M059J (cell line): ENCODE measurements at places on chromosomes 7 and 10. TPM values are rescaled to one million over a fixed set of nuclear protein-coding genes. Genes with fewer than 3 reads are reported as not detected.

GRCh38 chr7:108200326-108200725 is 70.2 kb upstream of the LAMB4 start:
- peak; percentile 29 for DNase-seq

LAMB1 gene
- total RNA-seq: 112 and 225 TPM in 2 replicates

TMEM229A gene
- not detected in 2 replicates for total RNA-seq

DNA sequence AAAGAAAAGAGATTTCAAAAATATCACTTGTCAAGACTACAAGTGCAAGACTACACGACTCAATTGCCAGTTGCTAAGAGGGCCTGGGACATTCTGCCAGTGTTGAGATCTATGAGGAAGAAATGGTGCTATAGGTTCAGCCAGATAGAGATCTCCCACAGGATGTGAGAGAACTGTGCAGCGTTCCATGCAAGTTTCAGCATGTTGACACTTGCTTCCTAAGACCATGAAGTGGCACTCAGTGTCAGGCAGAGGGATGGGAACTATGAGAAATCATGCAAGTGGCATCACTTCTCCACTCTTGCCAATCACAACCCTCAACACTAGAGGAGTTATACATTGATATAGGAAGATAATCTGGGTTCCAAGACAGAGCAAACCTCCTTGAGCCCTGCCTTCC is 210.3 kb downstream of the CHRM2 start:
- no peak for DNase-seq

- no peak for DNase-seq
Observed at GRCh38 chr10:130935897-130936550, 375.5 kb downstream of the TCERG1L start.

DNA sequence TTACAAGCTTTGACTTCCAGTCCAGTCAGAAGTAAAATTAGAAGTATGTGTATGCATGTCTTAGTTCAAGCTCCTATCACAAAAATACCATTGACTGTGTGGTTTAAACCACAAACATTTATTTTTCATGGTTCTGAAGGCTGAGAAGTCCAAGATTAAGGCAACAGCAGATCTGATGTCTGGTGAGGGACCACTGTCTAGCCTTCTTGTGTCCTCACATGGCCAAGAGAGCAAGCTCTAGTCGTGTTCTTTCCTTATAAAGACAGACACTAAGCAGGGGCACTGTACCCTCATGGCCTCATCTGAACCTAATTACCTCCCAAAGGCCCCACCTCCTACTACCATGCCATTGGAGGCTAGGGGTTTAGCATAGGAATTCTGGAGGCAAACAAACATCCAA is 41.3 kb upstream of the ARL4A start:
- peak; percentile 78 for DNase-seq

BMPER gene
- total RNA-seq: 1.5 and 2.3 TPM in 2 replicates

GRCh38 chr10:62788861-62789467 is 15.6 kb upstream of the ADO start:
- peak; percentile 6 for DNase-seq

- DNase-seq: no peak
Observed at GRCh38 chr7:107251963-107252362, 83.2 kb downstream of the HBP1 start.

GARS1 gene
- 91.7 and 97.2 TPM in 2 replicates for total RNA-seq

- no peak for DNase-seq
Observed at GRCh38 chr10:132368881-132369635, 27.9 kb upstream of the PWWP2B start.

CPA2 gene
- 0.17 and 3.0 TPM in 2 replicates for total RNA-seq

GRCh38 chr7:12594122-12594897 is 23.8 kb downstream of the SCIN start:
- DNase-seq: peak; percentile 51

GRCh38 chr10:129038522-129038921 is 428.5 kb upstream of the MGMT start:
- DNase-seq: no peak

DNA sequence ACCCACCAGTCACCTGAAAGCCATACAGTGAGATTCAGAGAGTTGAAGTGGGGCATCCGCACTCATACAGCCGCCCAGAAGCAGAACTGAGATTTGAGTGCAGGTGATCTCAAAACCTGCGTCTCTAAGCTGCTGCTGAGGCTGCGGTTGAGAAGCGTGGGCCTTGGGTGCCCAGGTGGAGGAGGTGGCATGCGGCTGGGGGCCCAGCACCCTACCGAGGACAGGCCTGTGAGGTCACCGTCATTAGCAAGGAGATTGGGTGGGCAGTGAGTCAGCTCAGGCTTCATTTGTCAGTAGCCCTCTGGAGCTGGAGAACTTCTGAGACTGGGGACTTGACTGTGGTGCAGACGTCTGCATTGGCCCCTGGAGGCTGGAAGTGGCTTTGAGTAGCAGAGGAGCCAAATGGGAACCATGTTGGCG is 29.8 kb downstream of the ZMIZ1 start:
- DNase-seq: peak; percentile 59

DNA sequence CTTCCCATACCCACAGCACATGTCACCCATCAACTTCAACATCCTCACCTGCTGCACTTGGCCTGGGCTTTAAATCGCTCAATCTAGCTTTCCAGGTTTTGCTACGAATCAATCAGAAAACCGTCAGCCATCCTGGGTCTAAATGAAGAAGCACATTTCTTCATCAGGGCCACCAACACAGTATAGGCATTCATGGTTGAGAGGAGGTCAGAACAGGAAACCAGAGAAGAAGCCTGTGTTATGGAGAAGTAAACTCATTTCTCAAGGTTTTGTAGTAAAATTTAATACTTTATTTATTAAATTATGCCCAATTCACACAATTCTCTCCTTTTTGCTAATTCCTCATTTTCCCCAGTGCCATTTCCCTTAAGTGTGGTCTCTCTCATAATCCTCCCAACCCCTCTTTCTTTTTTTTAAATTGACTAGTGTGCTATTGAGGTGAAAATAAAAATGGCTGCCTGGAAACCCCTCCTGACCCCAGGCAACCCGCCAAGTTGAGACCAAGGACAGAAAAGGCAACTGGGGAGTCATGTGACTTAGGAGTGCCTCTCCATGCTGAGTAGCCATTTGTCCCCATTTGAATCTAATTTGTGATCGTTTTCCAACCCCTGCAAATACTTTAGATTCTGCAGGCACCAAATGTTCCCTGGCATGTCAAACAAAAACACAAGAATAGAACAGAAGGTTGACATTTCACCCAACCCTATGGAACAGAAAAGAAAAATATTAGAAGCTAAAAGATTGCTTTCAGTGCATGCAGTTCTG is 181.1 kb upstream of the NAMPT start:
- DNase-seq: no peak

HPSE2 gene
- 0.57 and 0.86 TPM in 2 replicates for total RNA-seq

DNA sequence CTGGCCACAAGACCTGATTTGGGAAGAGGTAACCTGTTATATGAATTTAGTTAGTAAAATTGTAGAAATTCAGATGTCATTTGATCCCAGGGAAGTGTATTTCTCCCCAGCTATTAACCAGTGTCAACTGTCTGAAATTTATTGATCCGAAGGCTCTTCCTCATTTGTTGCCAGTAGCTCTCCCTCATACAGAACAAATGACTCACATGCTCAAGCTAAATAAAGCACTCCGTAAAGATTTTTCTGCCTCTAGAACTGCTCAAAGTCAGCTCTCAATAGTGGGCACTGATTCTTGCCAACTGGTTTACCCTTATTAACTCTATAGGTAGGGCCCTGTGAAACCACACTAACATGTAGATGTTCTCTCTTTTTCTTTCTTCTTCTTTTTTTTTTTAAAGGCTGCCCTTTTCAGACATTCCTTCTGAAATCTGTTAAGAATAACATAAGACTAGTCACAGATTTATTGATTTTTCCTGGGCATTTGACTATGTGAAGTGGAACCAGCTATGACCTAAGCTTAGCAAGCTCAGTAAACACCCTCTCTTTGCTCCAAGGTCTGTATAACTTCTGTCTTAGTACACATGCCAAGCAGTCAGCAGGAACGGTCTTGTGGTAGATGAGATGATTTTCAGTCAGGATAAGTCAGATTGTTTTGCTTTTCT is 21.8 kb downstream of the RPA3 start:
- DNase-seq: peak; percentile 31

DNA sequence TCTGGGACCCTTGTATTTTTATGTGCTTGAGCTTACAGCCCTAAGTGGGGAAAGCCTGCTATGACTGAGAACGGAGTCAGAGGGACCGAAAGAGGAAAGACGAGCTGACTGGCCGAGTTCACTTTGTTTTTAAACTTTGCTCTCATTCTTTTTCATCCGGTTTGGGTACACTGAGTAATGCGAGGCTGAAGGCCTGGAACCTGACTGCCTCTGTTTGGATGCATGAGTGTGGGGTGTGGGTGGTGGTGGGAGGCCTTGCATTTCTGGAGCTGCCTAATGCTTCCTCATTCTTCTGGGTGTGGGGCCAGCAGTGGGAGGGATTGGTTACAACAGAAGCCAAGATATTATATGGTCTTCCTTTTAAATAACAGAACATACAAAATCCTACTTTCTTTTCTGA is 155.5 kb downstream of the BUB3 start:
- no peak for DNase-seq
